ENCODE measurements at places on chromosomes 13 and 19. TPM values are rescaled to one million over a fixed set of nuclear protein-coding genes. Genes with fewer than 3 reads are reported as not detected.

GRCh38 chr19:48735031-48735615, 5.3 kb downstream of the RASIP1 start:
- no peak for DNase-seq

GRCh38 chr19:875265-875879, 15.9 kb downstream of the CFD start:
- no peak for DNase-seq

- DNase-seq, result no peak
These were observed 133.3 kb downstream of the USP12 start for GRCh38 chr13:27038323-27038722.

Gene SRRM5
- 1.1 TPM for total RNA-seq

GRCh38 chr13:114111577-114111976, 20.8 kb downstream of the RASA3 start:
- DNase-seq, result peak; percentile 56

- DNase-seq, result no peak
These were observed 33.9 kb downstream of the TFDP1 start for GRCh38 chr13:113618455-113618854.

DNA sequence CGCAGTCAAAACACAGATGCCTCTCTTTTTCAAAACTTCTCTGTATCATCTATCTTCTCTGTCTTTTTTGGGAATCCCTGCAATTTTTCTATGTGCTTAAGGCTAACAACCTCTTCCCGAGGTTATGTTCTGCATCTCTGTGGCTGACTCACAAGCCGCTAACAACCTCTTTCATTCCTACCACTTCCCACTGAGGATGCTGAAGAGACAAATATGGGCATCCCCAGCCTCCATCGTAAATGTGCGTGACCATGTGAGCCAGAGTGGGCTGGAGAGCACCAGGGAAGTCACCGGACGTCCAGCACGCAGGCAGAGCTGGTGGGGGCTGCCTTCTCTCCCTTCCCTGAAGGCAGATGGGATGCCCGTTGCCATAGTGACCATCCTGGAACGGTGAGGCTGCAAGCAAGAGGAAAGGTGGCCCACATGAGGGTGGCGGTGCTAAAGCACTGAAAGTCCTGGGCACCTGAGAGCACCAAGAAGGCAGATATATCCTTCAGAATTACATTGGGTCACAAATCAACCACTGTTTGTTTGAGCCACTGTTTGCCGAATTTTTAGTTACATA, 122.8 kb downstream of the SHISA2 start:
- DNase-seq, result no peak

DNA sequence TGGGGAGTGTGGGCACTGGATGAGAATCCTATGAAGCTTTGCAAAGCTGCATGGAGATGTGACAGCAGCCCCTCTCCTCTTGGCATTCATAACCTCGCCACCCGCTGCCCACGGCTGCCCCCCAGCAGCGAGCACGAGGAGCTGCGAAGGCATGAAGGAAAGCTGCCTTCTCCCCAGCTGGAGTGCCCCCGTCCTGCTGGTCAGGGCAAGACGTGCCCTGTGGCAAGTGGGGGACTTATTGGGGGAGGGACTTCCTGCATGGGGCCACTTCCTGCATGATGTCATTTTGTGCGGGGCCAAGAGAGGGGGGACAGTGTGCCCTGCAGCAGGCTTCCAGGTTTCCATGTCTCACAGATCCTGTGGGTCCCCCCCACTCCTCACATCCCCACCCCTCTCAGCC, 85.9 kb downstream of the TSHZ3 start:
- DNase-seq, result peak; percentile 24

Gene RNF225
- not detected for total RNA-seq

- no peak for DNase-seq
These were observed 101.2 kb downstream of the SPRY2 start for GRCh38 chr13:80239571-80240255.

GRCh38 chr13:39370048-39370447, 232.9 kb downstream of the LHFPL6 start:
- no peak for DNase-seq

DNA sequence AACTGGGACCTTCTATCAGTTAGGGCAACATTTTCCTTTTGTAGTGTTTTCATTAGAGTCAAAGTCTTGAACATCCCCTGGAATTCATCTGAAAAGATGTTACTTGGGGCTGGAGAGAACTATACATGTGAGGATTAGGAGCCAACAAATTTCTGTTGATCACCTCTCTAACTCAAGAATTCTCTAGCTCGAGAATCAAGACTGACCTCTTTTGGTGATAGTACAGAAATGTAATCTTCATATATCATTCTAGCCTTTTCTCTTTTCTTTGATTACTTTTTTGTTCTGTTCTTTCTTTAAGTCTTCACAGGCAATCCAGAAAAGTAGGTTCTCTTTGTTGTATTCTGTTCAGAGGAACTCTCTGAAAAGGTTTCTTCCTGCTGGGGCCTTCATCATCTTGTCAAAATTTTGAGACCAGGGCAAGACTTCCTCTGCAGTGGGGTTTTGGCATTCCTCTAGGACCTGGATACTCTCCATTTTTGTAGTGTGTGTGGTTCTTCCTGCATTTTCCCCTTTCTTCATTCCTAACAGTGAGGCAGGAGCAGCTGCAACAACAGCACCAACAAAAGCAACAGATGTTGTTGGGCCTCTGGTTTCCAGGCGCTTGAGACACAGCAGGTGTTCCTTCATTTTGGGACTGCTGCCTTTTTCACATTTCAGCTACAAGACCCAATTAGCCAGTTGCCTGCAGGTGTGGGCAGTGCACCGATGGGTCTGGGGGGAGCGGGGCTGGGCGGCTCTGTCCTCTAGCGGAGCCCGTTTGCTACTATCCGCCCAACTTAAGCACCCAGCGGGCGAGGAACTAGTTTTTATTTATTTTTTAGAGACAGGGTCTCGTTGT, 26.2 kb downstream of the ELF1 start:
- no peak for DNase-seq

DNA sequence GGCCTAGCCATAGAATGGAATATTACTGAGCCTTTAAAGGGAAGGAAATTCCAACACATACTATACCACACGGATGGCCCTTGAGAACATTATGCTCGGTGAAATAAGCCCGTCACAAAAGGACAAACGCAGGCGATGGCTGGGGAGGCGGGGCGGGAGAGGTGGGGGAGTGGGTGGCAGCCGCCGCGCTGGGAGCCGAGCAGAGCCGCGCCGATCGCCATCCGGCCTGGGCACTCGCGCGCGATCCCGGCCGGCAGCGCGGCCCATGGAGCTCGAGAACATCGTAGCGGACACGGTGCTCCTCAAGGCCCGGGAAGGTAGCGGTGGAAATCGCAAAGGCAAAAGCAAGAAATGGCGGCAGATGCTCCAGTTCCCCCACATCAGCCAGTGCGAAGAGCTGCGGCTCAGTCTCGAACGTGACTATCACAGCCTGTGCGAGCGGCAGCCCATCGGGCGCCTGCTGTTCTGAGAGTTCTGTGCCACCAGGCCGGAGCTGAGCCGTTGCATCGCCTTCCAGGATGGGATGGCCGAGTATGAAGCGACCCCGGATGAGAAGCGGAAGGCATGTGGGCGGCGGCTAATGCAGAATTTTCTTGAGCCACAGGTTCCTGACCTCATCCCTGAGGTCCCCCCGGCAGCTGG, 140.1 kb downstream of the ZDHHC20 start:
- DNase-seq, result no peak

Gene C1QTNF9
- 0.82 TPM for total RNA-seq

Gene GPR12
- 0.14 TPM for total RNA-seq

Gene SMIM44
- total RNA-seq, result not detected

DNA sequence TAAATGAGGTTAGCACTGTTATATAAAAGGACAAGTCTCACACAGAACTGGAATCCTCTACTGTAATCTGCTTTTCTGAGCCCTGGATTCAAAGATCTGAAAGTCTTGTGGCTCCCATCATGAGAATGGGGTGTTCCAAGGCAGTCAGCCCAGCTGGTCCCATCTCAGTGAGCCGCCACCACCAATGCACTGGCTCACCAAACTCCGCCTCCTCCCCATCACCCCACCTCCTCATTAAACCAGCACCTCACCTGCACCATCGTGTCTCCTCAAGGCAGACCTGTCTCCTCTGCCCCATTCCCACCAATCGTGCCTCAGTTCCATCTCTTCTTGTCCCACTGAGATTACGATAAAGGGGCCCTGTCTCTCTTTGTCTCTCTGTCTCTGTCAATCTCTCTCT, 166.7 kb downstream of the USP12 start:
- peak; percentile 47 for DNase-seq

- no peak for DNase-seq
These were observed 47.8 kb downstream of the PEPD start for GRCh38 chr19:33473653-33474305.

DNA sequence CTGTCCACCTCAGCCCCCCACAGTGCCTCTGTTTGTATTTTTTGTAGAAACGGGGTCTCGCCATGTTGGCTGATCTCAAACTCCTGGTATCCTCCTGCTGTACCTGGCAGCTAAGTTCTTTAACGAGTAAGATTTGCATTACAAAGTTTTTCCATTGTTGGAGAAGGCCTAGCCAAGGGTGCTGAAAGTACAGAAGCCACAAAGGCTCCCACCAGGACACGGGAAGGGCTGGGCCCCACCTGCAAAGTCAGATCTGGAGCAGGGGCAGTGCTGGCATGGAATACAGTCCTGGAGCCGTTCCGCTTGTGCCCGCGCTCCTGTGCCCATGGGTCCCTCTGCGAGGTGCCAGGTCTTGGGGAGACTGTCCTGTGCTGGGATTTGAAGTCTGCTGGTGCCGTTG, 12.1 kb downstream of the FZR1 start:
- DNase-seq, result no peak

DNA sequence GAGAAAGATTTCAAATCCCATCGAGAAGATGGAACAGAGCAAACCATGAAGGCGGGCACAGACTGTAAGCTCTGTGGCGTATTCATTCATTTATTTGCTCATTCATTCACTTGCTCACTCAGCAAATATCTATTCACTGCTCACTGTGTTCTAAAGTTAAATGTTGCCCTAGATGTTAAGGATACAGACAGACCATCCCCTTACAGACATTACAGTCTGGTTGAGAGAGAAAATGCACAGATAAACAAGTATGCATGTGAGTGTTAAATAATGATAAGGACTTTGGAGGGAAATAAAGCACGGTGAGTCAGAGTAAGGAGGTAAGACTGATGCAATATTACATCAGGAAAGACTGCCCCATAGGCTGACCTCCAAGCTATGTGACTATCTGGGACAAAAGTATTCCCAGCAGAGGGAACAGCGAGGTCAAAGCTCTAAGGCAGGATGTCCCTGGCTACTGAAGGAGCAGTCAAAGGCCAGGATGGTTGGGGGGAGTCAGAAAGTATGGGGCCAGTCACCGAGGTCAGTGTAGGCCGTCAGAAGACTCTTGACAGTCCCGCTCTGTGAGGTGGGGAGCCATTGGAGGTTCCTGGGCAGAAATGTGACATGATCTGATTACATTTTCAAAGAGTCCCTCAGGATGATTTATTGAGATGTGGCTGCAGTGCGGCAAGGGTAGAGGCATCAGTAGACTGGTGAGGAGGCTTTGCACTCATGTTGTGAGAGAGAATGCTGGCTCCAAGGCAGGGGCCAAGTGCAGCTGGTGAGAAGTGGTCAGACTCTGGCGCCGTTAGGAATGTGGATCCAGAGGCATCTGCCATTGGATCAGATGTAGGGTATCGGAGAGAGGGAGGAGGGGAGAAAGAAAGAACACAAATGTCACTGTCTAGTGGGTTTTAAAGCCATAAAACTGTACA, 37.9 kb downstream of the MBNL2 start:
- no peak for DNase-seq

Gene POSTN
- 128 TPM for total RNA-seq

- DNase-seq, result no peak
These were observed 332.1 kb downstream of the UQCRFS1 start for GRCh38 chr19:28880735-28881401.

- DNase-seq, result no peak
These were observed 7.1 kb upstream of the KRTDAP start for GRCh38 chr19:35497406-35497805.

GRCh38 chr19:6716610-6716970, 3.9 kb downstream of the C3 start:
- no peak for DNase-seq

DNA sequence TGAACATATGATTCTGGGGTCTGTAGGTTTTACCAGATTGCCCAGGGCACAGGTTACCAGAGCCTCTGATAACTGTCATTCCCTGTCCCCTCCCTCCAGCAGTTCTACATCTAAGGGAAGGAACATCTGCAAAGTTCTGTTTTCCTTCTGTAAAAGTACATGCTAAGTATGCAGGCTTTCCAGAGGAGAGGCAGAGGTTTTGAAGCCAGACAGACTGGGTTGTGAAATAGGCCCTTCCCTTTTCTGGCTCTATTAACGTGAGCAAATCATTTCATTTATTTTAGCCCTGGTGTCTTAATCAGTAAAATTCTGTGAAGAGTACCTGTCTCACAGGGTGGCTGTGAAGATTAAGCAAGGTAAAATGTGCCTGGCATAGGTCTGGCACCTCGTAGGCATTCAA, 66.1 kb upstream of the C1QTNF9 start:
- DNase-seq, result no peak

GRCh38 chr19:1259876-1260748, 9.0 kb upstream of the CIRBP start:
- peak; percentile 73 for DNase-seq

GRCh38 chr19:47305309-47305751, 4.3 kb upstream of the C5AR1 start:
- DNase-seq, result peak; percentile 83

Gene ZNF274
- 22.1 TPM for total RNA-seq

Gene PPP6R1
- total RNA-seq, result 17.1 TPM

DNA sequence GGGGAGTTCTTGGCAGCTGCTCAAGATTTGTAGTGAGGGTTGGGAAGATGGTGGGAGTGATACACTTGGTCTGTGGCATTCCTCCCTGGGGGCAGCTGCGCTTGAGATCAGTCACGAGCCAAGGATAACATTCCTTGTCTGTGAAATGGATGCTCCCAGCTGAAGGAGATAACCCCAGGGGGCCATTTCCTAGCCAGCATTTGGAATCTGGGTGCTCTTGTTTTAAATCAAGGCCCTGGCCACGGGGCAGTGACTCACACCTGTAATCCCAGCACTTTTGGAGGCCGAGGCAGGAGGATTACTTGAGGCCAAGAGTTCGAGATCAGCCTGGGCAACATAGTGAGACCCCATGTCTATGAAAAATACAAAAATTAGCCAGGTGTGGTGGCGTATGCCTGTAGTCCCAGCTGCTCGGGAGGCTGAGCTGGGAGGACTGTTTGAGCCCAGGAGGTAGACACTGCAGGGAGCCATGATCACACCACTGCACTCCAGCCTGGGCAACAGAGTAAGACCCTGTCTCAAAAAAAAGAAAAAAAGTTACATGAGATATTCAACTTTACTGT, 4.6 kb downstream of the PKN1 start:
- DNase-seq, result no peak

DNA sequence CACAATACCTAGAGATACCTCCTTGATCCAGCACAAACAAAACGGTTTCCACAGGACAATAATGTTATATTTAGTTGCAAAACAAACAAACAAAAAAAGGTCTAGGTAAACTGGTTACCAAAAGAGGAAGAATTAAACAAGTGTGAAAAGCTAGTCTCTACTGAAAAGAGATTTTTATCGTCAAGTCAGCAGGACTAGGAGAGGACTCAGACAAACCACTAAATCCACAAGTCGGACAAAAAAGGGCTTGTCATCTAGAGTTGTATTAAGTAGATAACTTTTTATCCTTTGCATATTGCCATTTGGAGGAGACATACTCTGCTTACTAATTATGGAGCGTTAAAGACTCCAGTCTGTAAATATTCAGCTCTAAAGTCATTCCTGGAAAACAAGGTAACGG, 9.9 kb upstream of the KPNA3 start:
- DNase-seq, result no peak
